Nephron progenitor cell (in vitro differentiated cells): ENCODE measurements at places on chromosomes 5 and 9.
A peak's percentile ranks its signal among the peaks of the same experiment; 100 is the strongest.

DNA sequence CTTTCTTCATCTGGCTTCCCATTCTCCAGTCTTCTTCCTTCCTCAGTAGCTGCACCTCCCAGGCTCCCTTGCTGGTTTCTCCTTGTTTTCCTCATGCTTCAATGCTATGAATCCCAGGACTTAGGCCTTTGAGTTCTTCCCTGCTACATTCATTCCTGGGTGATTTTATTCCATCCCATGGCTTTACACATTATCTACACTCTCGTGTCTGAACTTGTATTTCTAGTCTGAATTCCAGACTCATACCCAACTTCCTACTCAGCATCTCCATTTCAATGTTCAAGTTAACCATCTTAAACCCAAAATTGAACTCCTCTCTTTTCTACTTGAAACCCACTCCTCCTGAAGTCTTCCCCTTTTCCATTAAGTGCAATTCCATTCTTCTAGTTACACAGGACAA, 20.0 kb downstream of the SLC24A2 start:
- H3K27ac ChIP-seq, result no peak overlapping the region
- H3K36me3 ChIP-seq, result peaks cover 14% of the 10 kb centered on the region
- no peak for DNase-seq
- H3K4me3 ChIP-seq, result no peak overlapping the region
- H3K27me3 ChIP-seq, result peaks cover 3% of the 10 kb centered on the region
- H3K4me1 ChIP-seq, result no peaks in the 10 kb centered on the region

DNA sequence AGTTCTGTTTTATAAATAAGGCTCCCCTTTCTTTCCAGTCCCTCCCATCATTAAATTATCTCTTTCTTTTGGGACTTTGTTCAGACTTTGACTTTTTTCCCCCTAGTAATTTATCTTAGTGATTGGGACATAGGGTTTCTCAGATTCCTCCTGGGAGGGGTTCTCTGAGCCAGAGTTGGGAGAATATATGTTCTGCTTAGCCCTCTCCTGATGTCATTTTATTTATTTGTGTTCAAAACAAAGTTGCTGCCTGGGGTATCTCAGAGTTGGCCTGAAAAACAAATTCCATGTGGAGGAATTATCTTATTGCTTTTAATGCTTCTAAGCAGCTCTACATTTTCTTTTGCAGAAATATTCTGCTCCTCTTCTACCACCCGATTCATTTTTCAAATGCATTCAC, 211.0 kb downstream of the PCSK5 start:
- peak overlapping the region; percentile 86 for H3K27ac ChIP-seq
- H3K4me1 ChIP-seq, result peaks cover 76% of the 10 kb centered on the region
- H3K4me3 ChIP-seq, result no peak overlapping the region
- H3K36me3 ChIP-seq, result peaks cover 57% of the 10 kb centered on the region
- no peaks in the 10 kb centered on the region for H3K27me3 ChIP-seq
- no peak for DNase-seq

- H3K36me3 ChIP-seq, result no peaks in the 10 kb centered on the region
- peaks cover 6% of the 10 kb centered on the region for H3K27me3 ChIP-seq
- no peak overlapping the region for H3K4me3 ChIP-seq
- H3K4me1 ChIP-seq, result peaks cover 7% of the 10 kb centered on the region
Observed at GRCh38 chr5:38452201-38452600, 104.2 kb downstream of the LIFR start.

DNA sequence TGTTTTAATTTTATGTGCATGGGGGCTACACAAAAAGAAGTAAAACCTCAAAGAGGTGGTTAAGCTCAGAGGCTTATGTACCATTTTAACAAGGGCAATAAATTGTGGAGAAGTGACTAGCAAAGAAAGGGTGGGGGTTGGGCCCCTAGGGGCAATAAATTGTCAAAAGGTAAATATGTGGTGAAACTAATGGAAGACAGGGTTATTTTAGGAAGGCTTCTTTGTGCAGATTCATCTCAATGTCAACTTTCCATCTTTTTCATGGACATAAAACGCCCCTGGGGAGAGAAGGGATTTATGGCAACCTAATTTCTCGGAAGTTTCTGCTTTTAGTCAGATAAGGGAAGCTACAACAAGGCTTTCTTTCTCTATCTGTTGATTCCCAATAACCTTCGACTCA, 42.5 kb upstream of the GOLM1 start:
- peaks cover 15% of the 10 kb centered on the region for H3K36me3 ChIP-seq
- H3K4me3 ChIP-seq, result no peak overlapping the region
- H3K27me3 ChIP-seq, result peaks cover 6% of the 10 kb centered on the region

GRCh38 chr5:163565931-163566608, 60.7 kb downstream of the MAT2B start:
- H3K27ac ChIP-seq, result no peak overlapping the region
- peak overlapping the region; percentile 78 for H3K4me3 ChIP-seq
- peaks cover 70% of the 10 kb centered on the region for H3K27me3 ChIP-seq
- no peaks in the 10 kb centered on the region for H3K36me3 ChIP-seq

DNA sequence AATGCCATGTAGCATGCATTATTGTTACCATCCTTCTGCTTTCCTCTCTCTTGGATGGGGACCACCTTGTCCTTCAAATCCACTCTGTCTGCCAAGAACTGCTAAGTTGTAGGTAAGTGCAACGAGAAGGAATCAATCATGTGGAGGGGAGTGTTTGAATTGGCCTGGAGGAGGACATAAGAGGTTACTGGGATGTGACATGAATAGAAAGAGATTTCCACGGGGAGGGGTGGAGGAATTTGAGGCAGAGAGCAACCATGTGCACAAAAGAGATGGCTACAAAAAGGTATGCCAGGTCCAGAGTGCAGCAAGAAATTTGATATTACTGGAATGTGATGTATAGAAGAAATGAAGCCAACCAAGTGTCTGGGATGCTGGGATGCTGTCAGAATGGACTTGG, 648.9 kb upstream of the KLF4 start:
- DNase-seq, result no peak
- no peak overlapping the region for H3K27ac ChIP-seq
- H3K36me3 ChIP-seq, result no peaks in the 10 kb centered on the region
- H3K4me1 ChIP-seq, result peaks cover 21% of the 10 kb centered on the region

DNA sequence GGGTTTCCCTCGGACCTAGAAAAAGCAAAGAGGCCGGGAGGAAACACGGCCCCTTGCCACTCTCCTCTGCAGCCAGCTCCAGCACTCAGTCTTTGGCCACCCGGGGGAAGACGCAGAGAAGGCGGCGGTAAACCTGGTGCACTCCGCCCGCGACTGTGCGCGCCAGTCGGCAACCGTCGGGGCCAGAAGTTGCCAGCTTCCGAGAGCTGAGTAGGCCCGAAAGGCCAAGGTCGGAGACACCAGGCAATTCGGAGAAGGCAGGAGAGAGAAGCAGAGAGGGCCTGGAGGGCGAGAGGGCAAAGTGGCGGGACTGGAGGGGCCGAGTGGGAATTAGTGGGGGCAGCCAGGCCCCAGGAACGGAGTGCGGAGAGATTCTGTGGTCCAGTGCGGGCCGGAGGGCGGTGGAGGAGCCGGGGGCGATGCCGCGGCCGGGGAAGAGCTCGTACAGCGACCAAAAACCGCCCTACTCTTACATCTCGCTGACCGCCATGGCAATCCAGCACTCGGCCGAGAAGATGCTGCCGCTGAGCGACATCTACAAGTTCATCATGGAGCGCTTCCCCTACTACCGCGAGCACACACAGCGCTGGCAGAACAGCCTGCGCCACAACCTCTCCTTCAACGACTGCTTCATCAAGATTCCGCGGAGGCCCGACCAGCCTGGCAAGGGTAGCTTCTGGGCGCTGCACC, at the start of gene FOXB2:
FOXB2 (plus strand) TSS at position 420 of the 690 bp plus-strand sequence; CDS start at position 420, 0 bp downstream.
- peak; percentile 19 for DNase-seq
- no peak within 1 kb of the TSS for H3K27ac ChIP-seq
- H3K36me3 ChIP-seq, result no peaks in the 10 kb centered on the region
